ENCODE measurements at places on chromosomes 2 and 18.

- DNase-seq: no peak
These were observed 48.5 kb upstream of the PELI1 start for GRCh38 chr2:64192664-64193105.

DNA sequence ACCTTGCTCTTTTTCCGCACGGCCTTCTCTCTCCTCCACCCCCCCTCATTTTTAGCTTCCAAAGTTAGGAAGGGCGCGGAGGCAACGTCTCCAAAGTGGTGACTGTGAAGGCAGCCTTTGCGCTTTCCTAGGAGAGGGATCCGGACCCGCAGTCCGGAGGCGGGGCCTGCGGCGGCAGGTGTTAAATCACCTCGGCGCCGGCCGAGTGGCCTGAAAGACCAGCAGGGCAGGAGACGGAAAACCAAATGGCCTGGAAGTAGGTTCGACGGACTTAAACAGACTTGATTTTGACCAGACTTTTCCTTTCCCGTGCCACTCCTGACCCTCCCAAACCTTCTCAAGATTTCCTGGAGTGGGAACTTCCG is 615 bp downstream of the GORASP2 start:
- peak; percentile 30 for DNase-seq

GRCh38 chr2:3312576-3313345 is 64.9 kb downstream of the EIPR1 start:
- DNase-seq: no peak

DNA sequence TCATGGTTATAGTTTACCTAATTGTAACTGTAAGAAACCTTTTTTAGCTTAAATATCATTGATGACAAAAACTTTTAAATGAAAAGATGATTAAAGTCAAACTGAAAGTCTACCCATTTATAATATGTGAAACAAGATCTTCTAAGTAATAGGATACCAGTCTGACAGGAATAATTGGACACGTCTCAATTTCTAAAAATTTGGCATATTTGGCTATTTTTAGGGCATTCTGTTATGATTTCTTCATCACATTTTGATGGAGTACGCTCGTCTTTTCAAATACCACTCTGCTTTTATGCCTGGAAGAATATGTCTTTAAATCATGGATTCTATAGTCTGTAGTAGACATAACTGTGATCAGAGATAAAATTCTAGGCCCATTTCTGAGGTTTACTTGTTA is 1.3 kb downstream of the R3HDM1 start:
- DNase-seq: no peak

- no peak for DNase-seq
These were observed at the start of gene CDH7 for GRCh38 chr18:65750389-65751154. CDH7 (plus strand) TSS chr18:65751012; CDS start chr18:65762843, 11,831 bp downstream.

GRCh38 chr2:12441750-12442475 is 274.8 kb upstream of the TRIB2 start:
- no peak for DNase-seq

DNA sequence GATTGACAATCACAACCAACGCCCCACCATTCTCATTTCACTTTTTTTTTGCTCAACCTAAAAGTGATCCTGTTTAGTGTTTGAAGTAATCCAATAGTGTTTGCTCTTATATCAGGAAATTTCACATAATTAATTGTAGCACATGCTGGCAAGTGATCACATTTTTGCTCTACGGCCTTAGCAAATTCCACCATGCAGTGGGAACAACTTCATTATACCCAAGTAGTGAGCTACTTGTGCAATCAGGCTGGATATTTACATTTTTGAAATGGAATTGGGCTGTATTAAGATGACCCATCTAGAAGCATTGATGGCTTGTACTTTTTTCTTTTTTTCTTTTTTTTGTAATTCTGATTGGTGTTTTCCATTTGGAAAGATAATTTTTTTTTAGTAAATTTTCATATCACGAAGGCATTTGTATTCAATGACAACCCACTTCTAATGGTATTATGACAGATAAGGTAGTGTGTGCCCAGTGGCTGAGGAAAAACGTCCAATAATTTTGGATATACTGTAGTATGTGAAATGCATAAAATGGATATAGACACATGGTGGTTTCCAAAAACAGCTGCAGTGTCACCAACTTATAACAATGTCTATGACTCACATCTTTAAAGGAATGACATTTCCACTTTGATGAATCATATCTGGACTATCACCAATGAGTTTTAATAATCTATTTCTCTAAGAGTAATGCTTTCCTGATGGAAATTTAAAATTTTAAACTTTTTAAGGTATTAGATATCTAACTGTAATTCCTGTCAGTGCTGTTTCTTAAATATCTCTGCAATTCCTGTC is 130.6 kb downstream of the COL6A3 start:
- DNase-seq: no peak

- no peak for DNase-seq
These were observed 168.2 kb downstream of the FAM210A start for GRCh38 chr18:13558124-13558523.

- DNase-seq: no peak
These were observed 116.4 kb downstream of the LYPD6 start for GRCh38 chr2:149446748-149447147.

DNA sequence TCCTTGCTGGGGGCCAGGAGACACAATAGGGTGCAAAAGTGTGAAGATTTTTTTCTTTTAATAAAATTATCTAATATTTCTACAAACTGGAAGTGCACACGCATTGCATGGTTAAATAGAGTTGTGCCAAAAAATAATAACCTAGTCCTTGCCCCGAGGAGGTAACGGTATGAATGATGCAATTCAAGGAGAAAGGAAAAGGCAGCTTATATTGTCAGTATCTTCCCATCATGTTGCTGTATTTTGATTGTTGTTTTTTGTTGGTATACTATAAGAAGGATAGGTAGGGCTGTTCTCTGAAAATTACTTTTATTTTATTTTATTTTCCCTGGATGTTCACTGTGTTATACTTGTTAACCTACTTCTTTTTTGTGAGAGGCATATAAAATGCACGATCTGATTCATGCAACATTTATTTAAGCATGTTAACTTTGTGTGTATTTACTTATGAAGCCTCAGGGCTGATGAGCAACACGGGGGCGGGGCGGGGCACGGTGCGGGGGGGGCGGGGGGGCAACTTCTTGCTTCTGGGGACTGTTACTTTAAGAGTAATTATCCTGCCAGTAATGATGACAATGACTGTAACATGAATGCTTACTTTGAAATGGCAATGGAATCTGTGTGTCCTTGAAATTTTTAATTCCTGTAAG is 118.6 kb downstream of the AQP4 start:
- DNase-seq: no peak

- DNase-seq: no peak
These were observed 2.7 kb upstream of the PPP4R1 start for GRCh38 chr18:9617006-9617542.

DNA sequence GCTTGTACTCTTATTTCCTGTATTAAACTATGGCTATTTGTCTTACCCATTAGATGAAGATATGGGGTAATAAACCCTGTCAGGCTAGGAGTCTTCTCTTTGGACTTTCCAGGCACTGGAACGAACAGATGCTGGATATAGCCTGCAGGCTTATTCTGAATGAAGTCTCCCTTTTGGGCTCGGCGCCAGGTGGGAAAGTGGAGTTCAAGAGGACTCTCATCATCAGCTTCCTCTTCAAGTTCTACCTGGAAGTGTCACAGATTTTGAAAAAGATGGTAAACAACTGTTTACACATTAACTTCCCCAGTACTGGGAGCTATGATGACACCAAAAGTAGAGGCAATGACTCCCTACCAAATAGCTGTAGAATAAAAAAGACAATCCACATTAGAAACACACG is 27.9 kb downstream of the AOX1 start:
- DNase-seq: no peak

- DNase-seq: no peak
These were observed 3.9 kb downstream of the TMEM185B start for GRCh38 chr2:120219291-120219690.

GRCh38 chr18:8623549-8624106 is 14.4 kb downstream of the RAB12 start:
- no peak for DNase-seq

GRCh38 chr2:232598293-232598692 is 35.1 kb upstream of the EFHD1 start:
- no peak for DNase-seq

GRCh38 chr2:10883801-10884478 is 27.8 kb upstream of the KCNF1 start:
- no peak for DNase-seq

DNA sequence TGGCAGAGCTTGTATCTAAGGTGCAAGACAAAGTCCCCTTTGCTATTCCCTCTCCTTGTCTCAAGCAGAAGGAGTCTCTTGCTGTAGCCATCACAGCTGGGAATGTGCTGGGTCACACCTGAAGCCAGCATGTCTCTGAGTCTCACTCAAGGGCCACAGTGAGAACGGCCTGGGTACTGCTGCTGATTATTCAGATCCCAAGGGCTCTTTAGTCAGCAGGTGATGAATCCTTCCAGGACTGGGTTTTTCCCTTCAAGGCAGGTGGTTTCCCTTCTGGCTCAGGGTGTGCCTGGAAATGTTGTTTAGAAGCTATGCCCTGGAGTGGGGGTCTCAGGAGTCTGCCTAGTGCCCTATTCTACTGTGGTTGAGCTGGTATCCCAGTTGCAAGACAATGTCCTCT is 356.3 kb downstream of the PARD3B start:
- no peak for DNase-seq

GRCh38 chr2:28389399-28390240 is 3.0 kb upstream of the FOSL2 start:
- no peak for DNase-seq

- DNase-seq: no peak
These were observed 3.3 kb upstream of the NETO1 start for GRCh38 chr18:72871091-72871490.

DNA sequence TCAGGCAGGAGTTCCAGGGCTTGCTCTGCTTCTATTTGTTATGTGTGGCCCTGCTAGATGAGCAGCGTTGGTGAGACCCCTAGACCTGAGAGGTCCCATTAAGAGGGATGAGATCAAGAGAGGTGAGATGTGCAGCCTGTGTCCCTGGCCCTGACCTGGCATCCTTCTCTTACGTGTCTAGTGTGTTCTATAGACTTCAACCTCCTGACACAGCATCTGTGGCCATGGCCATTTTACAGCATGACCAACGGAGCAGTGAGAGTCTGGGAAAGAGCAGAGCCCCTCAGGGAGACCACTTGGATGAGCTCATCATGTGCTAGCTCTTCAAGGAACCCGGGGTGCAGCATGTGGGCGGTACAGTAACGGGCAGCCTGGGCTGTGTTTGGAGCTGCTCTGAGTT is 32.7 kb upstream of the ASPRV1 start:
- DNase-seq: no peak

GRCh38 chr2:217330647-217331046 is 470.8 kb upstream of the TNP1 start:
- DNase-seq: no peak

GRCh38 chr2:150630587-150631235 is 143.2 kb upstream of the RND3 start:
- no peak for DNase-seq

GRCh38 chr18:31680433-31680811 is 4.0 kb downstream of the B4GALT6 start:
- DNase-seq: no peak

DNA sequence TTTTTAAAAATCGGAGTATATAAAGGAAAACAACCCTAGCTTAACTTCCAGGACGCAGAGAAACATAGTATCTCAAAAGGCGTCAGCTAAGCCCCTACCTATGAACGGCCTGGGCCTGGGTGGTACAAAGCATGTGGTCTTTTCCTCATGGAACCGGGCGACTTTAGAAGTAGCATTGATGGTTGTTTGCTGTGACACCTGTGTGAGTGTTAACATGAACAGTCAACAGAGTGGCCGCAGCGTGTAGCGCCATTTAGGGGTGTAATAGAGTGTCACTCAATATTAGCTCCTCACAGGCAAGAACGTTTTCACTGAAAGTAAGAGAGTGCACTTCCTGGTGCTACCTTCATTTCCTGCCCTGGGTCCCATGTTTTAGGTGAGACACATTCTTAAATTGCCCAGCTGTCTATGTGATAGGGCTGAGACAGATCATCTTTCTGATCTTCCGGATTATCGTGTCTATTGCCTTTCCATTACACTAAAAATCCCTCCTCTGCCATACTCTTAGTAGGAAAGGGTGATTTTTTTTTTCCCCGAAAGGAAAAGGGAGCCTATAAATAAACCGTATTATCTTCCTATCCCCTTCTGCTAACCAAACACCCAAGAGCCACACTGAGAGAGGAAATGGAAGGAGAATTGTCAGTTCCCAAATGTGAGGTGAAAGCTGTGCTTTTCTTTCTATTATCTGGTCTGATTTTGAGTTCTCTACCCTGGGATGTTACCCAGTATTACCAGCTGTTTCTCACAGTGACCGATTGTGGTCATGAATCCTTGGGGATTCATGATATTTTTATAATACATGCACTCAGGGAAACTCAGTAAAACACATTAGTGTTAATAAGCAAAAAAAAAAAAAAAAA is 1.3 kb downstream of the GORASP2 start:
- no peak for DNase-seq

DNA sequence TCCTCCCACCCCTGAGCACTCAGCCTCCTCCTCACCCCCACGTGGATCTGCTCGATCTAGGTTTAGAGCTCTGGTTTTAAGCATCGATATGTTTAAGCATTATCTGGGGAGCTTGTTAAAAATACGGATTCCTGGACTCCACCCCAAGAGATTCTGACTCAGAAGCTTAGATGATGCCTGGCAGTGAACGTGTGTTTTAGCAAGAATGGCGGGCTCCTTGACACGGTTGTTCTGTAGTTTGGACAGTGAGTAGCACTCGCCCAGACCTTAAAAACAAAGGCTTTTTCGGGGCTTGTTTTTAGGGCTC is 47.3 kb downstream of the LDLRAD4 start:
- DNase-seq: no peak
